ENCODE measurements at places on chromosomes 5 and 9.

- no peak for DNase-seq
Observed at GRCh38 chr5:146606893-146607292, 90.9 kb upstream of the GPR151 start.

DNA sequence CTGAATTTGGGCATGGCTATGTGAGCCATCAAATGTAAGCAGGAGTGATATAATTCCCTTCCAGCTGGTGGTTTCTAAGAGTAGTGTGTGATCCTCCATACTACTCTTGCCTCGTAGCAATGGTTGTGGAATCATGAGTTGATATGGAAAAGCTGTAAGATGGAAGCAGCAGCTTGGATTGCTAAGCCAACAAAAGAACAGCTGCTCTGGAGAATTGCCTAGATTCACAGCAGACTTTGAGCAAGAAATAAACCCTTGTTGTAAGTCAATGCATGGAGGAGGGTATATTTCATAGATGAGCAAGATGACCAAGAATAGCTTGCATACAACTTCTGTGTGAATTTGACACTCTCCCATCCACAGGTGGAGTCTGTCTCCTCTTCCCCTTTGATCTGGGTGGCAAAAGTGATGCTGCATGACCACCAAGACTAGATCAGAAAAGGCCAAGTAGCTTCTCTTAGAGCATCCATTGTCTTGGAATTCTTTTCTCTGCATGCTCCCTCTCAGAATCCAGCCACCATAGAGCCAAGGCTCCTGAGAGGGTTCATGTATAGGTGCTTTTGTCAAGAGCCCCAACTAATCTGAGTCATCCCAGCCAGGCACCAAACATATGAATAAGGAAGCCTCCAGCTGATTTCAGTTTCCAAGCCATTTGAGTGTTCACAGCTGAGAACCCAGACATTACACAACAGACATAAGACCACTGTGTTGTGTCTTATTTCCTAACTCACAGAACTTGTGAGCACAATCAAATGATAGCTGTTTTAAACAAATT is 79.0 kb downstream of the PRLR start:
- DNase-seq: no peak

- no peak for DNase-seq
Observed at GRCh38 chr5:16467363-16468219, 2.0 kb upstream of the ZNF622 start.

DNA sequence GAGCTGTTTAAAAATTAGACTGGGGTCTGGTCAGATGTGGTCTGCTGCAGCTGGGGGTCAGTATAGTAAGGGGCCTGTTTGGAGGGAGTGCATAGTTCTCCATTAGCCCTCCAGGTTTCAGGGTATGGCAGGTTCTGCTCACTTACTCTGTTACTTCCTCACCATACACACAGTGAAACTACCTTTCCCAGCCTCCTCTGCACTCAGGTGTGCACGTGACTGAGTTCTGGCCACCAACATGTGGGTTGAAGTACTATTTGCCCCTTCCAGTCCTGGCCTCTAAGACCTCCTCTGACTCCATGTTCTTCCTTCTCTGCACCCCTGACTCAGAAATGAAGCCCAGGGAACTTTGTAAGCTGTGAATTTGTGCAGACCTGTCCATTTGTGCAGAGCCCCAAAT is 190.5 kb upstream of the CLINT1 start:
- DNase-seq: no peak

DNA sequence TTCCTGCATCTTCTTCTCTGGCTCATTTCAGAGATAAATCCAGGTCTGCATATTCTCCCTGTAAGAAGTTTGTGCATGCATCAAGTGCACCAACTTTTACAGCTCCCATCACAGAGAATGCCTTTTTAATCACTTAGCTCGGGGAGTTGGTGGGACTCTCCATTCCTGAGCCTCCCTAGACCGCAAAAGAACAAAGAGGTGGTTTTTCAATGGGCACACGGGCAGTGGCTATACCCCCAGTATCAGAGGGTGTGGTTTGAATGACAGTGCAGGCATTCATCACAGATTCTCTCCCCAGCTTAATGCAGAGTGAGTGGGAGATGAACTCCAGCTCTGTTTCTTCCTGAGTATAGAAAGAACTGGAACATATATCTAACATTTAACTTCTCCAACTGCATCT is 264.7 kb upstream of the NR4A3 start:
- no peak for DNase-seq

- no peak for DNase-seq
Observed at GRCh38 chr9:91864380-91864779, 85.6 kb downstream of the ROR2 start.

DNA sequence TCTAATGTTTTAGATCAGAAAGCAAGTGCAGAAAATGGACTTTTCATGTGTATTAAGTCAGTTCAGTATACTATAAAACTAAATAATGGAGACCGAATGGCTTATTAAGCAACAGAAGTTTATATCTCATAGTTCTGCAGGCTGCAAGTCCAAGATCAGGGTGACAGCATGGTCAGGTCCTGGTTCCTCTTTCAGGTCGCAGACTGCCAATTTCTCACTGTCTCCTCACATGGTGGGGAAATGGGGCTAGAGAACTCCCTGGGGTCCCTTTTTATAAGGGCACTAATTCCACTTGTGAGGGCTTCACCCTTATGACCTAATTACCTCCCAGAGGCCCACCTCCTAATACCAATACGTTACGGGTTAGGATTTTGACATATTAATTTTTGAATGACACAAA is 48.7 kb downstream of the RICTOR start:
- no peak for DNase-seq

- no peak for DNase-seq
Observed at GRCh38 chr9:23663946-23664345, 162.1 kb downstream of the ELAVL2 start.

DNA sequence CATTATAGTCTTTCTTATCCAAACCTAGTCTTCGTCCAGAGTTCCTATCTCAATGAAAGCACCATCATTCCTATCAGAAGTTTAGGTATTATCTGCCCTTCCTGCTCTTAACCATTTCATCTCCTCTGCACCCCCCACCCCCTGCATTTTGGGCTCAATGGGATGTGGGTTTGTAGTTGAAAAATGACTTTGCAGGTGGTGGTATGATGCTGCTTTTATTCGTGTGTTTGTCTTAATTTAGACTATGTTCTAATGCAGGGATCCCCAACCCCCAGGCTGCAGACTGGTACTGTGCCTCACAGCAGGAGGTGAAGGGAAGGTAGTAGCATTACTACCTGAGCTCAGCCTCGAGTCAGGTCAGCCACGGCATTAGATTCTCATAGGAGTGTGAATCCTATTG is 49.4 kb upstream of the ZNF608 start:
- DNase-seq: no peak
